ENCODE measurements at places on chromosomes 2 and 18.

DNA sequence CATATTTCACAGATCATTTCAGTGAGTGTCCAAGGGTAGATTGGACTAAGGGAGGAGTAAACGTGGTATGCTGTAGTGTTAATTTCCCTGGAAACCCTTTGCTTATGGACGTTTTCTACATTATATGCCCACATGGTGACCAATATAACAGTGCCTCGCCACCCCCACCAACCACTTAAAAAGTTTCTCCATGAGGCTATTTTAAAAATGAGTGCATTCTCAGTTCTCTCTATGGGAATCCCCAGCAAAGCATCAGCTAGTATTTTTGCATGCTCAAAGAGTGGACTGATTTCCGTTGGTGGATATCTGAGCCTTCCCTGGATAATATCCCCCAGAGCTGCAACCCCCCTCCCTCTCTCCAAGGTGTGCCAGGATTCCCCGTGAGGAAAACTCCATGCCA lies 73.2 kb downstream of the TGFA start:
- no peak for DNase-seq

GRCh38 chr18:32343634-32344033 lies 127.0 kb downstream of the GAREM1 start:
- no peak for DNase-seq

DNA sequence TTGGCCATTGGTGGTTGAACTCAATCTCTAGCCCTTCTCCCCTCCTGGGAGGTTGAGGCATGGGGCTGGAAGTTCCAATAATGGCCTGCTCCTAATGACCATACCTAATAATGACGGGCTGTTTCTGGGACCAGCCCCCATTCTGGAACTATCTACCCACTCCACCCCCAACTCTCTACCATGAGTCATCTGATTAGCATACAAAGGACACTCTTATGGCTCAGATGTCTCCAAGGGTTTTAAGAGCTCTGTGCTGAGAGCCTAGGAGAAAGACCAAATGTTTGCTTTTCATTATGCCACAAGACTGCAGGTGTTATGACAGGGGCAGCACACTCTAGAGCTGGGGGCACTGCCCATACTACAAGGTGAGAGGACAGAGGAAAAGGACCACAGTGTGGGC lies 137.0 kb upstream of the NCKAP5 start:
- no peak for DNase-seq

DNA sequence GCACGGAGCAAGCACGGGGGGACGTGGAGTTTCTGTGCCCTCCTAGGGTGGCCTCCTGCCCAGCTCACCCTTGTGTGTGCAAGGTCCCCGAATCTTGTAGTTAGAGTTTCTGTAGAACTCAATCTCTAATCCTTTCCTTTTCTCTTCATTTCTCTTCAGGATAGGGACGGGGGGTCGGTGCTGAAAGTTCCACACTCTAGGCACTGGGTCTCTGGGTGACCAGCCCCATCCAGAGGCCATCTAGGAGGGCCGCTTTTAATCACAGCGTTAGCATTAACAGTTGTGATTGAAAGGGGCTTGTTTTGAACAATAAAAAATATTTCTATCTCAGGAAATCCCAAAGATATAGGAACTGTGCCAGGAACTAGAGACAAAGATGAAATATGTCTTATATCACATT lies 10.5 kb downstream of the SOCS6 start:
- no peak for DNase-seq

DNA sequence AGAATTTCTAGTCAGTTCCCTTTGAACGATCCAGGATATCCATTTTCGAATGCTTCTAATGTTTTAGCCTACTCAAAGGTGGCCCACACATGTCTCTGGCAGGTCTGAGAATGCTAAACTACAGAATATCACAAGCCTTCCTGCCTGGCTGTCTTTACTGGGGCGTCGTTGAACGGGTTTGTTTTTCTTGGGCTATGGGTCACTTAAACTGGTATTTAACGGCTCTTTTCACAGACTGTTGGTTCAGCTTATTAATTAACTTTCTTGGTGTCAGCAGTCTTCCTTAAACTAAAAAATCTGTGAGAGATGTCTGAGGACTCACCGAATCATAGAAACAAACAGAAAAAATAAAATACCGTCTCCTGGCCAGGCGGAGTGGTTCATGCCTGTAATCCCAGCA lies 563.2 kb upstream of the NRP2 start:
- DNase-seq = no peak
